Stimulated activated naive B cell treated with anti-CD40 and anti-IgM and Interleukin-4, amounts not matched to agents 10 μg/mL and 1 μg/mL and 100 μg/mL, for 72 hours (primary cell): ENCODE measurements at places on chromosomes 7 and 10.
A peak's percentile ranks its signal among the peaks of the same experiment; 100 is the strongest.

GRCh38 chr10:131047501-131047900 is 264.0 kb downstream of the TCERG1L start:
- DNase-seq = no peak

- DNase-seq = no peak
These were observed 39.0 kb downstream of the SEM1 start for GRCh38 chr7:96670338-96671289.

DNA sequence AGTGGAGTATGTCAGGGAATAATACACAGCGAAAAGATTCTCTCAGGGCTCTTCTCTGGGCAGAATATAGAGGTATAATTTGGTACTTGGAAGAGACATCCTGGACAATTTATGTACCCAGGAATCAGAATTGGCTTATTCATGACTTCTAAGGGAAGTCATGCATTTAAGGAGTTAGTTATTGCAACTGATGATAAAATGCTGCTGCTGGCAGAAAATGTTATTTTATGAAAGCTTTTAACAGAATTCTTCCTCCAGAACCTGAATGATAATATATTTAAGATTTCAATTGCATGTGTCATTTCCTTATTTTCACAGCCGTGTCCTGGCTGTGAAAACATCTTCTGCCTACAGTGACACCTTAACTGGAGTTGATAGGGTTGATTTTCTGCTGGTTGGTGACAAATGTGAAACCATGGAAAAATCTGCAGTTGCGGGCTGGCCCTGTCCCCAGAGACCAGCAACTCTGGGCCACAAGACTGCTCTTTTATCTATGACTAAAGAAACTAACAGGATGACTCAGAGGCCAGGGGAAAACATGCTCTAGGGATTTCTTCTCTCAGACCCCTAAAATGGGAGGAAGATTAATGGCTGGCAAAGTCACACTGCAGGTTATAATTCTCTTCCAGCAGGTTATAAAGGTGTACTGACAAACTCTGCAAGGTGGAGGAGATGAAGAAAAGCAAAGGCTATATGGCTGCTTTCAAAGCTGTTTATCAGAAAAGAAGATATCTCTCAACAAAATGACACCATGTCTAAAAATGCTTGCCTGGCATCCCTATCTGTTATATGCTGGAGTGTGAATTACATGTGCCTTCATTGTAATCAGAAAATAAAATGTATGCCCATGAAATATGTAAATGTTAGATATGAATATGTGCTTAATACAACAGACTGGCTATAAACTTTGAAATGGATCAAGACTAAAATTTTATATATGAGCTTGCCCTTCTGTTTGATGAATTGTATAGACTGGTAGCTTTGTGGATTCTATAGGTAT is 12.1 kb upstream of the TRUB1 start:
- peak; percentile 71 for DNase-seq

- no peak for DNase-seq
These were observed 87.6 kb downstream of the XRCC2 start for GRCh38 chr7:152588350-152588749.

DNA sequence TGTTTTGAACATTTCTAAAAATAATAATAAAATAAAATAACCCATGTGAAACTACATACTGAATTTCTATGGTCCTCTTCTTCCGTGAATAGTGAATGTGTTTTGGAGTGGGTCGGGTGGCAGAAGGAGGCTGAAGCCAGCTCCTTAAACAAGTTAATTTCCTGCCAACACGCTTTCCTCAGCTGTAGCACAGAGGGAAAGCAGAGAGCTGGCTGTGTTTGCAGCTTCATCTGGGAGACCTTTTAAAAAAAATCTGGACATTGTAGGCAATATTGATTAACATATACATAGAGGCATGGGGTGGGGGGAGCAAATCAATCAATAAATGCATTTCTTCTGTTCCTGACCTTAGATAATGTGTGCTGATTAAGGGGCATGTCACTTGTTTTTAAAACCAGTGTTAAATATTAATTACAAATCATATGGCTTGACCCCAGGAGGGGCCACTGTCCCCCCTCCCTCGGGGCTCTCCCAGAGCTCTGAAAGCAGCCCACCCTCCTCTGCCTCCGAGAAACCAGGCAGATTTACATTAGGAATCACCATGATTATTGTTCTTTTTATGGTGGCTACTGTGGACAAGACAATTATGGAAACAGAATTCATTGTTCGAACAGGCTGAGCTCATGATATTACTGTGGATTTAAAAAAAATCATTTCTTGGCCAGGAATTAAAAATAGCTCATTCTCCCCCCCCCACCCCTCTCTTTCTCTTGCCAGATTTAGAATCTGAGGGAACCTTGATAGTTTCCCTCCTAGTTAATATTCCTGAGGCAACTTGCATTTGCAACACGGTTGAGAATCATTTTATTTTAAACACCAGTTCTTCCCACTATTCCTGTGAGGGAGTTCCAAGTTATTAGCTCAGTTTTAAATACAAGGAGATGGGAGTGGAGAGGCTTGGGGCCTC is 100.5 kb upstream of the CARD11 start:
- DNase-seq = no peak

GRCh38 chr7:80183351-80183750 is 48.7 kb downstream of the GNAI1 start:
- DNase-seq = no peak

- no peak for DNase-seq
These were observed 7.8 kb upstream of the ZNF485 start for GRCh38 chr10:43598446-43598845.

- DNase-seq = no peak
These were observed 171.3 kb upstream of the HPS1 start for GRCh38 chr10:98617906-98618520.

GRCh38 chr7:101151908-101152651 is 2.2 kb upstream of the AP1S1 start:
- no peak for DNase-seq

GRCh38 chr7:19522486-19522885 is 186.4 kb downstream of the POLR1F start:
- DNase-seq = no peak

DNA sequence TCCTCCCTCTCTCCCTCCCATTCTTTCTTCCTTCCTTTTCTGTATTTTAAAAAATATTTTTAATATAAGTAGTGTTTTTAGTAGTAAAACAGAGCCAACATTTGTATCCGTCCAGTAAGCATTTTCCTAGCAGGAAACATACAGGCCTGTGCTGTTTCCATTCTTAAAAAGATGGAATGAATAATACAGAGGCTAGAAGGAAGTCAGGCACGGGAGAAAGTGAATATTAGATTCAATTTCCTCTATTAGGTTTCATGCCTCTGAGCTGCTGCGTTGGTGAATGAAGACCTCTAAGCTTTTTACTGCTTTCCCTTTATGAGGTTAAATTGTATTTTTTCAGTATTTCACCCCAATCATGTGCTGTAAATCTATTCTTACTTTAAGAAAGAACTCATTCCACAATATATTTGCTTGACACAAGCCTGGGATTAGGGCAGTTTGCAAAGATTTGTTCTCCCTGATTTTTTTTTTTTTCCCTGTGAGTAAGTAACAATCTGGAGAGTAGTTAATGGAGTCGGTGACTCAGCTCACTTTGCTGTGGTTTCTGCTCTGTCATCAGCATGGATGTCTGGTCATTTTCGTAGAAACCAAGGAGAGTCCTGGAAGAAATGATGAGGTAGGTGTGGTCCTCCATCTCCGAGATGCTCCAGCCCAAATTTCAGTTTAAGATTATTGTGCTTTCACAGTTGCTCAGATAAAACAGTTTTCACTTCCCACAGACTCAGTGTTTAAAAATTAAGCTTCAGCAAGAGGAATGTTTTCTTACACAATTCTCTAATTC is 76.1 kb upstream of the PITRM1 start:
- DNase-seq = no peak

- DNase-seq = no peak
These were observed 22.0 kb downstream of the GHRHR start for GRCh38 chr7:30985756-30986155.

DNA sequence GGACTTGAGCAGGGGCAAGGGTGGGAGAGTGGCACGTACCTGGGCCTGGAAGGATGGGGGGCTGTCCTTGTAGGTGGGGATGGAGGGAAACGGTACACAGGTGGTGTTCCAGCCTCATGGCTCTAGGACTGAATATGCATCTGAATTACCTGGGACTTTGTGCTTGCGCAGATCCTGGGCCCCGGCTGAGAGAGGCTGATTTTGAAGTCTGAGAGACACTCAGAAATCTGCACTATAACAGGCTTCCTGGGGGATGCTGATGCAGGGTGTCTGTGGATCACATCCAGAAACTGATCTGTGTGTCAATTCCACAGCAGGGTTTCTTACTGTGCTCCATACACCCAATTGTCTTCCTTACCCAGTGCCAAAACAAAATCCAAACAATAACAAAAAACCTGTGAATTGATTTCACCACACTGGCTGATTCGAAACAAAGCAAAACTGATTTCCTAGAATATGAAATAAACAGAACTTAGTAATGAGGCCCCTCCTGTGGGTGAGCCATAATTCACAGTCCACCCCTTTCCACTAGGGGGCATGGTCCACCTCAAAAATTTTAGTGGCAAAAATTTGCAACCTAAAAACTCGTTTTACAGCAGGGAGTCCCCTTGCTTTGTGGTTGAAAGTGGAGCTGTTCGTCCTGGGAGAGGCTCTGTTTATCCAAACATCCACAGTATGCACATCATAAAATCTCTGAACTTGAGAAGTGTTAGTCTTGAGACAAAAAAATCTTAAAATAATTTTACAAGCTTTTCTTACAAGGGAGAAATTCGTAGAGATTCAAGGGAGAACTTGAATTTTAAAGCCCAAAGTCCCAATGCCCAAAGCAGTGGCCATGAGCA is 32.0 kb upstream of the PLEKHA1 start:
- peak; percentile 36 for DNase-seq

GRCh38 chr10:90916392-90917237 is 4.3 kb downstream of the ANKRD1 start:
- DNase-seq = no peak

- DNase-seq = no peak
These were observed 182.6 kb downstream of the REEP3 start for GRCh38 chr10:63703740-63704345.

- no peak for DNase-seq
These were observed 324 bp upstream of the TET1 start for GRCh38 chr10:68559841-68560185.

DNA sequence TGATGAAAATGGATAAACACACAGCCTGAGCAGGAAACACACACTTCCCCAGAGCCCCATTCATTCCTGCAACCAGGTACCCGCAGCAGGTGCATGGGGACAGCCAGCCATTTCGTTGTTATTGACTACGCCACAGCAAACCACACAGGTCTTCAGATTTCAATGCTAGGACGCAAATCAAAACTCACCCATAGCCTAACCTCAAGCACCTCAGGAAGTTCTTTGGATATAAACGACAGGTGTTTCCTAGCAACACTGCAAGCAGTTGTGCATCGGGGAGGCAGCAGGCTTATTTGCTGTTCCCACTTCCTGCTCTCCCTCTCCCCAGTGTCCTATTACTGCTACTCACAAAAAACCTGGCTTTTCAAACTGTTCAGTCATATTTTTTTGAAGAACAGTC is 176.5 kb upstream of the FRMD4A start:
- DNase-seq = no peak

- DNase-seq = peak; percentile 15
These were observed 661 bp downstream of the HECTD2 start for GRCh38 chr10:91410638-91411371.

DNA sequence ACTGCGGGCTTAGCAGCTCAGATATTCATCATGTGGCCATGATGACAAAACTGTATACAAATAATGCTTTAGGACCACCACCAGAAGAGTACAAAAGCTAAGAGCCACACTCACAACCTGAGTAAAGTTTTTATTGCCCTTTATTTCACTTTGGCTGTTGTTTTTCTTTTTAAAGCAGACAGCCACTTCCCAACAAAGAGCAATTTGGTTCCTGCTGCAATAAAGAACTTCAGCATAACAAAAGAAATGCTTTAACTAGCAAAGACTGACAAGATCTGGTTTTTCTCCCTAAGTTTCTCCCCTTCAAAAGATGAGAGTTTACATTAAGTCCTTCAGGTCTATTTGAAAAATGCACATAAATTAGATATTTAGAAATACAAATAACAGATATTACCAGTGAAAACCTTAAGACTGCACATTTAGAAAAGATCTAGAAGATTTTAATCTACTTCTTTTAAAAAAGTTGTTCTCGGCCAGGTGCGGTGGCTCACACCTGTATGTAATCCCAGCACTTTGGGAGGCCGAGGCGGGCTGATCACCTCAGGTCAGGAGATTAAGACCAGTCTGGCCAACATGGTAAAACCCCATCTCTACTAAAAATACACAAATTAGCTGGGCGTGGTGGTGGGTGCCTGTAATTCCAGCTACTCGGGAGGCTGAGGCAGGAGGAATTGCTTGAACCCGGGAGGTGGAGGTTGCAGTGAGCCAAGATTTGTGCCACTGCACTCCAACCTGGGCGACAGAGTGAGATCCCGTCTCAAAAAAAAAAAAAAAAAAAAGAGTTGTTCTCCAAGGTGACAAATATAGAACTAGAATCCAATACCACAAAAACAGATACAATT is 59.4 kb downstream of the WAPL start:
- no peak for DNase-seq

- DNase-seq = no peak
These were observed 32.6 kb downstream of the IMMP2L start for GRCh38 chr7:111529507-111530355.

GRCh38 chr10:110641256-110641655 is 2.9 kb upstream of the RBM20 start:
- no peak for DNase-seq
